ENCODE measurements at places on chromosomes 11 and 22.
A peak's percentile ranks its signal among the peaks of the same experiment; 100 is the strongest.

DNA sequence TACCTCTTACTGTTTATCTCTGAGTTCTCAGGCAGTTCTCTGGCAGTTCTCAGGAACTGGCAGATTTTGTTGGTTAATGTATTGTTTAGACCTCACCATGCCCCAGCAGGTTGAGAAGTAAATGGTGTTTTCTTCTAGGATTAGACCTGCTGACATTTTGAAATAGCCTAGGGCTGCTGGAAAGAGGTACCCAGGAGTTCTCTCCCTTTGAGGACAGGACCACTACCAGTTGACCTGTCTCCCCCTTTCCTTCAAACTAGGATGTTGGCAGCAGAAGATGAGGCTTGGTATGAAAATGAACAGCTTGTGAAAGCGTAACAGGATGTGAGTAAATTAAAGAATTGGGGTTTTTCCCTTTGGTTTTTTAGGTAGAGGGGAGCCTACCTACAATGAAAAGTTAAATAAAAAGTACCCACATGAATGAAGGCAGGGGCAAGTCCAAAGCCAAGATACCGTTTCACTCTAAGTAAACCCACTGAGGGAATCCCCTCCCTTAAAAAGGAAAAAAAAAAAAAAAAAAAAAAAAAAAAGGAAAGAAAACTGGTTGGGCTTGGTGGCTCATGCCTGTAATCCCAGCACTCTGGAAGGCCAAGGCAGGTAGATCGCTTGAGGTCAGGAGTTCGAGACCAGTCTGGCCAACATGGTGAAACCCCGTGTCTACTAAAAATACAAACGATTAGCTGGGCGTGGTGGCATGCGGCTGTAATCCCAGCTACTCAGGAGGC is 96.2 kb downstream of the PDHX start:
- no peak for DNase-seq

GRCh38 chr11:91220476-91221202 is 997.8 kb upstream of the CHORDC1 start:
- no peak for DNase-seq

GRCh38 chr11:123601136-123601535 is 53.3 kb downstream of the SCN3B start:
- DNase-seq, result no peak

DNA sequence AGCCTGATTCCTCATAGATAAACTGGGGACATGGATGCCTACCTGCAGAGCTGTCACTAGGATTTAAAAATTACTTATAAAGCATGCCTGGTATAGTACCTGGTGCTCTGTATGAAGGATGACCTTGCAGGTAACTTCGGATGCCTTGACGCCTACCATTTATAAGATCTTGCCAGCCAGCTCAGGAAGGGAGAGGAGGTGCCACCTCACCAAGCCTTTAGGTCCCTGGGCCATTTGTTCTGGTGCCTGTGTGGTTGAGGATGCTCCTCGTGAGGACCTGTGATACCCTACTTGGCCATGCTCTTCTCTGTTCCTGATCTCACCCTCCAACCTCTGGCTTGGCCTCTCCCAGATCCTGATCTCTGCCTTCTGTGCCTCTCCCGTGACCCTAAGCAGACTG is 85.2 kb downstream of the FDX1 start:
- DNase-seq, result no peak

DNA sequence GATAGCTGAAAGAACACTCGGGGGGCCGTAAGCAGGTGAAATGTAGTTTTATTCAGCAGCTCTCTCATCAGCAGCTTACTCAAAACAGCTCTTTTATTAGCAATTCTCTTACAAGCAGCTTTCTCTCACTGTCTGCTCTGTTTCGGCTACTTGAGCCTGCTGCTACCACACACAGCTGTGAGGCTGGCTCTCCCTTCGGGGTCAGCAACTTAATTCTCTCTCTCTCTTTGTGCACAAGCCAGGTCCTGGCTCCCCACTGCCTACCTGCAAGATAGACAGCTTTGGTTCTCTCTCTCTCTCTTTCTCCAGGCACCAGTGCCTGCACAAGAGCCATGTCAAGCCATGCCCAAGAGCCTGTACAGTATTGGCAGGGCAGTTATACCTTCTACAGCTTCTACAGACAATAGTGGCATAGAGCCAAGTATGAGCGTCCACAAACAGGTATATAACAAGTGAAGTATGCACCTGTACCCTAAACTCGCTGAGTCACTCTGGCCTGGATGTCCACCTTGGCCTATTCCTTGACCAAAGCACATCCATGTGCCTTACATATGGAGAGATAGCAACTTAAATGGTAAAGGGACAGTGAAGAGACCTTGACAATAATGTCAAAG is 110.8 kb downstream of the MTNR1B start:
- no peak for DNase-seq

GRCh38 chr11:97937501-97937900 is 1083.2 kb upstream of the CNTN5 start:
- no peak for DNase-seq

DNA sequence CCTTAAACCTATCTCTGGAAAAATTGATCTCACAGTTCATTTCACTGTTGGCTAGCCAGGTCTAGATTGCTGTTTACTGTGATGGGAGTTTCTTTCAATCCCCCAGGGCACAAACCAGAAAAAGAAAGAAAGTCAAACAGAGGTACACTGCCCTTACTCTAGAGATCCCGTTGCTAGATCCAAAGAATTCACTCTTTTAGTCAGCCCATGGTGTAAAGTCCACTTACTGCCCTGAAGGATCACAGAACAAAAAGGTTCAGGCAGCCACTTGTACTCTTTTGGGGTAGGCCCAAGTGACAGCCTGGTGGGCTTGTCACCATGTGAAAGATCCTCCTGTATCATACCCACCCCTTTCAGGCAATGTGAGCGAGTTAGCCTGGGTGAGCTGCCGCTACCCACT is 162.6 kb upstream of the CCDC179 start:
- no peak for DNase-seq

DNA sequence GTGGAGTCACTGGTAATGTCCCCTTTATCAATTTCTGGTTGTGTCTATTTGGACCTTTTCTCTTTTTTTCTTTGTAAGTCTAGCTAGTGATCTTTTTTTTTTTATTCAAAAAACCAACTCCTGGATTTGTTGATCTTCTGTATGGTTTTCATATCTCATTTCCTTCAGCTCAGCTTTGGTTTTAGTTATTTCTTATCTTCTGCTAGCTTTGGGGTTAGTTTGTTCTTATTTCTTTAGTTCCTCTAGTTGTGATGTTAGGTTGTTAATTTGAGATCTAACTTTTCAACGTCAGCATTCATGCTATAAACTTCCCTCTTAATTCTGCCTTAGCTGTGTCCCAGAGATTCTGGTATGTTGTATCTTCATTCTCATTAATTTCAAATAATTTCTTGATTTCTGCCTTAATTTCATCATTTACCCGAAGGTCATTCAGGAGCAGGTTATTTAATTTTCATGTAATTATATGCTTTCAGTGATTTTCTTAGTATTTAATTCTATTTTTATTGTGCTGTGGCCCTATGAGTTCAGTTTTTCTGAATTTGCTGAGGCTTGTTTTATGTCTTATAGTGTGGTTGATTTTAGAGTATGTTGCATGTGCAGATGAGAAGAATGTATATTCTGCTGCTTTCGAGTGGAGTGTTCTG is 29.0 kb downstream of the PI4KA start:
- DNase-seq, result no peak

GRCh38 chr22:36815558-36816338 is 1.1 kb downstream of the PVALB start:
- no peak for DNase-seq

GRCh38 chr11:68843052-68843561 is 1.4 kb upstream of the CPT1A start:
- DNase-seq, result no peak

DNA sequence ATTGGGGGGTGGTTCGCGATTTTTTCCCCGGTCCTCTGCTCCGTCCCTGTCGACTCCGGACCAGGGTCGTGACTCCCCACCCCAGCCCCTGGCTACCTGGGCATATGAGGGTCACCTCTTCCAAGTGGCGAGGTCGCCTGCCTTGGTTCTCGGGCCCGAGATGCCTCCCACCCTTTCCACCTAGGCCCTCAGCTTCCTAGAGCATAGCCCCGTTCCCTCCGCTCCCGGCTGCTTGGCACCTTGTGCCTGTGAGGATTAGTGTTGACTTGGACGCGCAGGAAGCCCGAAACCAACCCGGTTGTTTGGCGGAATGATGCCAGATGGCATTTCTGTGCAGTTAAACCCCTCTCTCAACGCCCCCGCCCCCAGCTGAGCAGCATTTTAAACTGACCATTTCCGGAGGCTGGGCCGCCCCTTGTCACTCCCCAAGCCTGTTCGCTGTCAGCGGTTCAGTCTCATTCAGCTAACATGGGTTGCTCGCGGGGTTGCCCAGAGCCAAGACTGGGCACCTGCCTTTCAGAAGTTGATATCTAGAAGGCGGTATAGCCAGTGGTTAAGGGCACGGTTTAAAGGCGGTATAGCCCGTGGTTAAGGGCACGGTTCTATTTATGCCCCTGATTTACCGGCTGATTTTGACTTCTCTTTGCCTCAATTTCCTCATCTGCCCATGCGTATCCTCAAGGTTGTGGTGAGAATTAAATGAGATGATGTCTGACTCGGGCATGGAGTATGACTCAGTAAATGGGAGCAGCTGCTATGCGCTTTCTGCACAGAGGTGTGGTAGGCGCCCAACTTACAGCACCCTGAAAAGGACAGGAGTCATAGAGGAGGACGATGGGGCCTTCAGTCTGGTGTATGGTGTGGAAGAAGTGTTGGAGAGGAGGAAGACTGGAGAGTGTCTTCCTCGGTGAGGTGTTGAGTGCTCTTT is 639 bp downstream of the INCENP start:
- peak; percentile 52 for DNase-seq

All from GM19239 (cell line).